ENCODE measurements at places on chromosomes 11 and 22.

GRCh38 chr11:45092901-45093760 lies 53.3 kb upstream of the PRDM11 start:
- DNase-seq, result no peak

DNA sequence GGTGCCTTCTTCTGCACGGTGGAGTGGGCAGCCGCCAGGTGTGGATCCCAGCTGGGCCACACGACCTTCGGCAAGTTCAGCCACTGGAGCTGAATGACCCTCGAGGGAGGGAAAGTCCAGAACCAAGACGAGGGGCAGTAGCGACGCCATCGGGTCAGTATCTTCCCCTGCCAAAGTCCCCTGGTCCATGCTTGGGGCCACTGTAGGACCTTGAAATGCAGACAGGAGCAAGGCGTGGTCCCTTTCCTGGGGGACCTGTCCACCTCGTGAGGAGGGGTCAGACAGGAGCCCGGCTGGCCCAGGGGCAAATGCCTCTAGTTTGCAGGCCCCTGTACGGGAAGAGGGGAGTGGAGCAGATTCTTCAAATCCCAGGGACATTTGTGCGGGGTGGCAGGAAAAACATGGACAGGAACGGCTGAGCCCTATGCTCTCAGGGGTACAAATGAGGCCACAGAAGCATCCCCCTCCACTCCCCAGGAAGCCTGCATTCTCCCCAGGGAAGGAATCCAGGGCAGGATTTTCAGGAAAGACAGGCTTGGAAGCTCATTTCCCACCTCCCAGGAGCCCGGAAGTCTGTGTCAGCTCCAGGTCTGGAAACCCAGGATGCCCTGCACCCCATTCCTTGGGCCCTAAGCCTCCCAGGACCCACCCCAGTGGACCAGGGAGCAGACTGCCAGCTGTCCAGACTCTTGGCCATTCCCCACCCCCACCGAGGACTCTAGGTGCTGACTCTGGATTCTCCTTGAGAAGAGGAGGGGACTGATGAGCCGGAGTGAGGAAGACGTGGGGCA lies 6.6 kb downstream of the SHANK2 start:
- no peak for DNase-seq

GRCh38 chr11:111936040-111936540 lies 1.1 kb upstream of the DIXDC1 start:
- DNase-seq, result no peak

- DNase-seq, result no peak
Measured at GRCh38 chr11:69642549-69642912, 1.6 kb downstream of the CCND1 start.

- DNase-seq, result no peak
Measured at GRCh38 chr22:48940266-48941032, 887.2 kb downstream of the BRD1 start.

GRCh38 chr22:21014202-21014725 lies 701 bp upstream of the P2RX6 start:
- peak; percentile 98 for DNase-seq

GRCh38 chr11:106012744-106013143 lies 9.3 kb downstream of the MSANTD4 start:
- DNase-seq, result peak; percentile 27

DNA sequence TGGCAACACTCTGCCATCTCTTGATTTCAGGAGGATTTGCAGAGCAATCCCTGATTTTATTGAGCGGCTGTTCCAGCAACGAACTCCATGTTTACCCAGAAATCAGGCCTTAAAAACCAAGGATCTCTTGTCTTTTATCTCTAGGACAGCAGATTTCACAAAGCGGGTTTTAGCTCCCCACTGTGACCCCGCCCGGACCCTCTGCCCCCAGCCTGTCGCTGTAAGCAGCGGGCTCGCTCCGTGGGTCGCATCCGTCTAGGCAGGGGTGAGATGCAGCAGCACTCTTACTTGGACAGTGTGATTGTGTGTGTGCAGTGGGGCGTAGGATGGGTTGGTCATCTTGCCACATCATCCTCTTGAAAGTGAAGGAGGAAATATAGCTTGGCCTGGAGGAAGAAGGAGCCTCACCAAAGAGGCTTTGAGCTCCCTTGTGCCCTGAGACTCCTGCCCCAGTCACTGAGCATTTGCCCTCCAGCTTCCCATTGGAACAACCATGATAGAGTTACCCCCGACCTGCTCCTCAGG lies 189.2 kb upstream of the TBCEL start:
- DNase-seq, result no peak

- peak; percentile 91 for DNase-seq
Measured at GRCh38 chr11:11973361-11973800, 35.0 kb downstream of the DKK3 start.

DNA sequence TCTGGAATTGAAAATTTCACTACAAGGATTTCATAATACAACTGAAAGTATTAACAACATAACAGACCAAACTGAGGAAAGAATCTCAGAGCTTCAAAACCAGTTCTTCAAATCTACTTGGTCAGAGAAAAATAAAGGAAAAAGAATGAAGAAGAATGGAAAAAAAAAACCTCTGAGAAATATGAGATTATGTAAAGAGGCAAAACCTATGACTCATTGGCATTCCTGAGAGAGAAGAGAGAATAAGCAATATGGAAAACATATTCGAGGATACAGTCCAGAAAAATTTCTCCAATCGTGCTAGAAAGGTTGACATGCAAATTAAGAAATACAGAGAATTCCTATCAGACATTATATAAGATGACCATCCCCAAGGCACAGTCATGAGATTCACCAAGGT lies 23.4 kb upstream of the GPR83 start:
- no peak for DNase-seq

DNA sequence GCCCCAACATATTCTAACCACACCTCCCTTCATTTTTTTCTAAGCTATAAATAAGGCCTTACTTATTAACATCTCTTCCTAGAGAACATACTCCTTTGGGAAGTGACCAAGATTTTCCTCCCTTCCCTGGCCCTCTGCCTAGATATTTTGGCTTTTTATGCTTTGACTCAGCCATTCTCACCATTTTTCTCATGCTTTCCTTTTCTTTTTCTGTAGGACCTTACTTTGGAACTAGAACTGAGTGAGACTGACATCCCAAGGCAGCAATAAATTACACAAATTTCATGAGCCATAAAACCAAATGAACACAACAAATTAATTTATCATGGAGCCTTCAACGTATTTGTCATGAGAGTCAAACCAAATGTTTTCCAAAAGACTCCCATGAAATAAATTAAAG lies 142.7 kb upstream of the CTSC start:
- peak; percentile 73 for DNase-seq

DNA sequence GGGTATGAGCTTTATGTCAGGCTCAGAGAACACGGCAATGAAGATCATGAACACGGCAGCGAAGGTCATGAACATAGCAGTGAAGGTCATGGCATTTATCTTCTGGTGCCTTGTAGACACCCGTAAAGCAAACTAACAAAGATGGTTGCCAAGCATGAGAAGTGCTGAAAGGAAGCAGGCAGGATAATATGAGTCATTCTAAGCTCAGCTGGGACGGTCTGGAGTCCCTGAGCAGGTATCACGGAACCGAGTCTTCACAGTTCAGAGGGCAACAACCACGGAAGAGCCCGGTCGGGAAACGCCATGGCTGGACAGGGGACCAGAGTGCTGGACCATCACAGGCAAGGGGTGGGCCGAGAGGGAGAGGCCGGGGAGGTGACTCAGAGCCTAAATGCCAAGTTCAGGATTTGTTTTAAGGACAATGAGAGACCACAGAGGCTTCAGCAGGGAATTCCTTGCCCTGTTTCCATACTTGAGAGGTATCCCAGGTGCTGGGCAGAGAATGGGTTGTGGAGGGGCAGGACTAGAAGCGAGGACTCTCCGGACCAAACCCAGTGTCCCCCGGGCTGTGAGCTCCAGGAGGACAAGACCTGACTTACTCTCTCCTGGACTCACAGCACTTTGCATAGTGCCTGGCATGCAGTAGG lies 13.1 kb upstream of the MS4A10 start:
- DNase-seq, result no peak

DNA sequence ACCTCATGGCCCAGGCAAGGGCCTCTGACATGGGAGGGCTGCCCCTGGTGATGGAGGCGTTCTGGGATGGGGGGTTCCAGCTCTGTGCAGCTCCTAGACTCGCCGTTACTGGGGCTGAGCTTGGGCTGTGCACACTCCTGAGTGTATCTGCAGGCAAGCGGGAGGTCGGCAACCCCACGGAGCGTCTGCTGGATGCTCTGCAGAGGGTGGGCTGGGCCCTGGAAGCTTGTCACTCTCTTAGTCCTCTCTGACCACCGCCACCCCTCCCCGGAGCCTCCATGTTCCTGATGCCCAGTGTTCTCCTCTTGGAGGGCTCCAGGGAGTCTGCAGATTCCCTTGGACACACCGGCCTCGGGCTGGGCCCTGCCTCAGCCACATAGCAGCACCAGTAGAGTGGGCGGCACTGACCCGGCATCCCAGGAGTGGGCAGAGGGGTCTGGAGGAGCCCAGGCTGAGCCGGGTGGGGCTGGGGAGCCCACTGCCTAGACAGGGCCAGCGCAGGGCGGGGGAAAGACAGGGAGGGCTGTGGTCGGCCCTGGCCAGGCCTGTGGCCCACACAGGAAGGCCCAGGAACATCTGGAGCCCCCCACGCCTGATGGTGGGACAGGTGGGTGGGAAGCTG lies 20.6 kb upstream of the MUC5B start:
- peak; percentile 40 for DNase-seq

GRCh38 chr11:77146261-77147035 lies 18.4 kb downstream of the MYO7A start:
- no peak for DNase-seq

GRCh38 chr11:10080138-10080537 lies 213.9 kb downstream of the SBF2 start:
- no peak for DNase-seq

- no peak for DNase-seq
Measured at GRCh38 chr22:19181786-19182471, 3.4 kb upstream of the SLC25A1 start.

DNA sequence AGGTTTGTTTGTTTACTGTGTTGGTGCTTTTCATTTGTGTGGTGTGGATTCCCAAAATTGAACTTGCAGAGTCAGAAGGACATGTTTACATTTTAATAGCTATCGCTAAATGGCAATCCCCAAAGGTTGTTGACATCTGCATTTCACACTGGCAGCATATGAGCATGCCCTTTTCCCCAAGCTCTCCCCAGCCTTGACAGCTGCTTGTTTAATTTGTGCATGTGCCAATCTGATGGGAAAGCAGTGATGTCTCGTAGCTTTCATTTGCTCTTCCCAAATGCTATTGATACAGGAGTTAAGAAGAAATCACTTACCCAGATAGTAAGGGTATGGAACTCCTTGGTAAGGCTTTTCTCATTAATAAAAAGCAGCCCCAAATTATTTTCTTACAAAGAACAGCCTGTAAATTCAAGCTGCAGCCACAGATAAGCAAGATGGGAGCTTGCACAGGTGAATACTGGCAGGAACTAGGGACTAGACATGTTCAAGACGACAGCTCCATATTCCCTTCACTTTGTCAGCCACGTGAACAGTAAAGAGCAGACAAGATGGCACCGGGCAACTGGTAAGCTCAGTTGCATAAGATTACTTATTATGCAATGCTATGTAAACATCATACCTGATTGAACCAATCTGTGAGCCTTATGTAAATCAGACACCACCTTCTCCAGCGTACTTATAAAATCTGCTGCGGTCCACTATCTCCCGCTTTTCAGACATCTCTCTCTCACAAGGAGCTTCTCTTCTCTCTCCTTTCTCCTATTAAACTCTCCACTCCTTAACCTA lies 87.4 kb downstream of the IGLL5 start:
- no peak for DNase-seq

- DNase-seq, result peak; percentile 92
Measured at GRCh38 chr11:67262731-67263675, 3.3 kb upstream of the GRK2 start.

- no peak for DNase-seq
Measured at GRCh38 chr22:38415561-38416321, 39.3 kb downstream of the KCNJ4 start.

DNA sequence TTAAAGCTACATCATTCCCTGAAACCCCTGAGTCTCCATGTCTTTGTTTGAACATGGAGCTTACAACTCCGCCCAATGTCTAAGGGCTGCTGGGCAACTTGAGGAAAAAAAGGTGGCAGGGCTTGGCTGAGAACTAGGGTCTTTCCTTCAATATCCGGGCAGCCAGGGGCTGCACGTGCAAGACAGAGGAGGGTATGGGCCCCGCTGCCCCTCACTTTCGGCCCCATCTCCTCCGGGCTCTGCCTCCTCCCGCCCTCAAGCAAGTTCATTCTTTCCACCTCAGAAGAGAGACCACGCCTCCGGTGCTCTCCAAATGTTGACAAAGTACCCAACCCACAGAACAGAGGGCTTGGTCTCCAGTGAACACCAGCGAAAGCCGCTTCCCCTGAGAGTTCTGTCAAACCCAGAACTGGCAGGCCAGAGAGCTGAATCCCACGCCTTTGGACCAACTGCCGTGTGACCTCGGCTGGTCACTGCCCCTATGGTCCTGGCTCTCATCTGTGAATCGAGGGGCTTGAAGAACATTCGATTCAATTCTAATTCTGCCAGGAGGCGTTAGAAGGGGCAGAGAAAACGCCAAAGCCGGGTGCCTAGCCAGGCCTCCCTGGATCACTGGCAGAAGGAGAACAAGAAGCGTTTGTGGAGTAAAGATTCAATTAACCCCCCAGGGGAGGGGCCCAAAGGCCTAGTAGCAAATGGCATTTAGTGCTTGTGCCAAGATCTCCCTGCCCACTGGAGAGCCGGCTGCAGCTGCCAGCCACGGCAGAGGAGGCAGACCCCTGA lies 7.3 kb downstream of the PDGFB start:
- DNase-seq, result no peak

GRCh38 chr11:451738-452137 lies 1.7 kb downstream of the PTDSS2 start:
- no peak for DNase-seq

DNA sequence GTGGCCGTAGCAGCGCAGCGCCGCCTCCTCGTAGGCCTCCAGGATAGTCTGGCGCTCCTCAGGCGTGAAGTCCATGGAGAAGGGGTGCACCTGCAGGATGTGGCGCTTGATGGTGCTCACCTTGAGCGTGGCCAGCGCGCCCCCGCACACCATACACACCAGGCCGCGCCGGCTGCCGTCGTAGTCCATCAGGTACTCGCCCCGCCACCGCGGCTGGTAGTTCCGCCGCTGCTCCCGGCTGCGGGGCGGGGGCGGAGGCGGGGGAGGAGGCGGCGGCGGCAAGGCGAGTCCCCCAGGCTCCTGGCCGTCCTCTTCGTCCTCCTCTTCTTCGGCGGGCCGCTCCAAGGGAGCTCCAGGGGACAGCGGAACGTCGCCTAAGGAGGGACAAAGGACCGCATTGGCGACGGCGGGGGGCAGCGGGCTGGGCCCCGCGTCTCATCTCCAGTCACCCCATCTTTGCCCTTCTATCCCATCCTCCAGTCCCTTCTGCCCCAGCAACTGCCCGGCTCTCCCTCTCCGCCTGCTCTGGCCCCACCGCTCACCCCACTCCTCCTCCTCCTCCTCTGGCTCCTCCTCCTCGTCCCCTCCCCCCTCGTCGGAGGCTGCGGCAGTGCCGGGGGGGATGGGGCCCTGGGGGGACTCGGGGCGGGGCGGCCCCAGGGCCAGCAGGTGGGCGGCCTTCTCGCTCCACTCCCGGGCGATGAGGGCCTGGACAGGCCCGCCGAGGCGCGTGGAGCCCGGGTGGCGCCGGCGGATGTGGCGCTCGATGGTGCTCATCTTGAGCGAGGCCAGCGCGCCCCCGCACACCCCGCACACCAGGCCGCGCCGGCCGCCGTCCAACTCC lies 4.9 kb downstream of the ZFTA start:
- DNase-seq, result no peak

GRCh38 chr22:31652911-31653684 lies 8.9 kb downstream of the PISD start:
- no peak for DNase-seq

- DNase-seq, result peak; percentile 48
Measured at GRCh38 chr22:37043828-37044538, 7.6 kb upstream of the KCTD17 start.
